Activated T-helper 1 cell treated with anti-CD3 and anti-CD28 coated beads, Interleukin-2, amount 50 U/mL, for 16 hours (primary cell): ENCODE measurements at places on chromosomes 2 and 18.

- DNase-seq, result no peak
These were observed 37.3 kb downstream of the PAX3 start for GRCh38 chr2:222261504-222261903.

DNA sequence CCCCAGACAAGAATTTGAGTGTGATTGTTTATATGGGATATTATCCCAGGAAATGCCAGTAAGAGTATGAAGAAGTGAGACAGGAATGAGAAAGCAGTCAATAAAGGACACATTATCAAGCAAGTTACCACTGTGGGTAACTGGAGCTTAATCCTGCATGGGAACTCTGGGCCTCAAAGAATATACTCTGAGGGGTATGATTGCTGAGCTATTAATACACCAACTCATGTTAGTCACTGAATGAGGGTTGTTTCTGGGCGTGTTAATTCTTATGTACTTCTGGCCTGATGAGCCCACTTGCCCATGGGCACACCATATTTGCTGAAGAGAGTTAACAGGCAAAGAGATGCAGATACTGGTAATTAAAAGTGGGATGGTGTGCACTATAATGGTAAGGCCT lies 26.6 kb upstream of the PAIP2B start:
- no peak for DNase-seq

- no peak for DNase-seq
These were observed at the start of gene ST6GAL2 for GRCh38 chr2:106885971-106886915. Gene ST6GAL2, minus strand, starts transcription at chr2:106886167. Its CDS starts 42,190 bp downstream, at chr2:106843977.

DNA sequence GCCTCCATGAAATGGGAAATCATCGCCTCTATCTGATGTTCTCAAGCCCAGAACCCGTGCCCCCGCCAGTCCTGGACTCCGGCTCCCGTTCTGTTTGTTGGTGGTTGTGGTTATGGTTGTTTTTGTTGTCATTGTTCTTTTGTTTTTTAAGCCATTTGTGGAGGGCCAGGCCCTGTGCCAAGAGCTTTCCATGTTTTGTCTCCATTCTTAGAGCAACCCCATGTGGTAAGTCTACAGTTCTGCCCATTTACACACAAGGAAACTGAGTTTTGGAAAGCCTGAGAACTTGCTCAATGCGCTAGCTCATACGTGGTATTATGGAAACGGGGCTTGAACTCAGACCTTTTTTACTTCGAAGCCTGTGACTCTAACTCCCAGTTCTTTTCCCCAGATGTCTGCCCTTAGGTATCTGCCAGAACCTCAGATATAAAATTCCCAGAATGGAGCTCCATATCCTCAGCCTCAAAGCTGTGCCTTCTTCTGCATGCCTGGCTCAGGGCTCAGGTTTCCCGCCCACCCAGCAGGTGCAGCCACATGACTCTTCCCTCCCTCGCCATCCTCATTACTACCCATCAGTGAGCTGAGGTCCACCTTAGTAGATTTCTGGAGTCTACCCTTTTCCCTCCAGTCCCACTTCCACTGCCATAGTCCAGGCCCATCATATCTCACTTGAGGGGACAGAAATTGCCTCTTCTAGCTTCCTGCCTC lies 194.1 kb downstream of the KLHL29 start:
- no peak for DNase-seq

- no peak for DNase-seq
These were observed 462.6 kb downstream of the SLC4A3 start for GRCh38 chr2:220090050-220090449.

- no peak for DNase-seq
These were observed 66.2 kb downstream of the STAT1 start for GRCh38 chr2:190947711-190948251.

- no peak for DNase-seq
These were observed 24.4 kb upstream of the TMEM182 start for GRCh38 chr2:102737431-102737830.

DNA sequence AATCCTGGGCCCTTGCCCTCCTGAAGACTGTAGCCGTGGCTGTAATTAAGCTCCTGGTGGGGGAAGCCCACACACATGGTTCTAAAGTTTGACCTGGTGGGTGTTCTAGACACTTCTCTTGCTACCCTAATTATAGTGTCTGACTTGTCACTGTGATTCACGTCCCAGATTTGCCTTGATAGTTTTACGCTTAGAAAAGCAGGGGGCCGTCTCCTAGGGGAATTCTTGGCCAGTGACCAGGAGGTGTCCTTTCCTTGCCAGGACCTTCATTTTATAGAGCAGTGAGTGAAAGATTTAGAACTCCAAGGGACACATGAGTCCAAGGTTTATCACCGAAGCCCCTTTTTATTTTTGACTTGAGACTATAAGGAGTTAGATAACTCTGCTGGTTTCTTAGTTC lies 9.0 kb downstream of the TMEM214 start:
- no peak for DNase-seq

- no peak for DNase-seq
These were observed 109.3 kb upstream of the CNGA3 start for GRCh38 chr2:98236935-98237334.

- no peak for DNase-seq
These were observed 519.8 kb upstream of the ZNF804A start for GRCh38 chr2:184078496-184078895.

GRCh38 chr2:590214-591175 lies 86.7 kb downstream of the TMEM18 start:
- DNase-seq, result no peak

GRCh38 chr2:72220170-72220569 lies 72.5 kb upstream of the CYP26B1 start:
- DNase-seq, result no peak

GRCh38 chr2:76984359-76984758 lies 537.8 kb downstream of the LRRTM4 start:
- no peak for DNase-seq

GRCh38 chr18:80179857-80180558 lies 67.3 kb downstream of the PARD6G start:
- DNase-seq, result no peak

GRCh38 chr2:235142601-235143000 lies 190.8 kb downstream of the SH3BP4 start:
- DNase-seq, result no peak

DNA sequence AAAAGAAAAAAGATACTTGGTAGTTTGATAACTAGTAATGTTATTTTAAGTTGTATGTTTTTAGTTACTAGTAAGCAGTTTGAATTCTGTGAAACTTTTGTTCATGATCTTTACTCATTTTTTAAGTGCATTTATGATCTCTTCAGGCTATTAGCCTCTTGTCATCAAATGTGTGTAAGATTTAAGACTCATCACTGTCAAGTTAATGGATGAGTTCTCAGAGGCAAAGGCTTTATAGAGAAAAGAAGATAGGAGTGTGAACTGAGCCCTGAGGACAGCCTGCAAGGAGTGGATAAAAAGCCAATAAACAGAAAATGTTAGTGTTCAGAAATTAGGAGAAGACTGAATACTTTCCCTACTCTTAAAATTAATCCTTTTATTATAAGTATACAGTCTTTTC lies 13.5 kb downstream of the NDUFV2 start:
- DNase-seq, result no peak

DNA sequence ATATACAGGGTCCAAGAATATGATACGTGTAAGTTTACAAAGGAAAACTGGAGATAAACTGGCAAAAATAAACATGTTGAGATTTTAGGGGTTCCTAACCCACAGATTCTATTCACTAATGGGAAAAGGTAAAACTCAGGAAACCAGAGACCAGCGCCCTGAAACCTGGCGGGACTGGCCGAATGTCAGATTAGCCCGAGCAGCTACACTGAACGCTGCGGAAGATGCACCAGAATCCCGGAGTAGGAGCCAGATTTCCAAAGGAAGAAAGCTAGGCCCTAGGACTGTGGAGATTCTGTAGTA lies 679 bp upstream of the WDR75 start:
- DNase-seq, result no peak

DNA sequence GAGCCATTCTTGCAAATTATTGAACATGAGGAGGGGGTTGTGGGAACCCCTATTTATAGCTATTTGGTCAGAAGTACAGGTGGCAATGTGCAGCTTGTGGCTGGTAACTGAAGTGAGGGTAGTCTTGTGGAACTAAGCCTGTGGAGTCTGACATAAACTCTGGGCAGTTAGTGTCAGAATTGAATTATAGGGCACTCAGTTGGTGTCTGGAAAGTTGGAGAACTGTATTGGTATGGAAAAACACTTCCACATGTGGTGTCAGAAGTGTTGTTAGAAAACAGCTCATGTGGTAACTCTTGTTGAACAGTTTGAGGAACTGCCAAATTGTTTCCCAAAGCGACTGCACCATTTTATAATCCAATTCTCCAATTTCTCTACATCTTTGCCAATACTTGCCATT lies 7.5 kb downstream of the RALBP1 start:
- no peak for DNase-seq

DNA sequence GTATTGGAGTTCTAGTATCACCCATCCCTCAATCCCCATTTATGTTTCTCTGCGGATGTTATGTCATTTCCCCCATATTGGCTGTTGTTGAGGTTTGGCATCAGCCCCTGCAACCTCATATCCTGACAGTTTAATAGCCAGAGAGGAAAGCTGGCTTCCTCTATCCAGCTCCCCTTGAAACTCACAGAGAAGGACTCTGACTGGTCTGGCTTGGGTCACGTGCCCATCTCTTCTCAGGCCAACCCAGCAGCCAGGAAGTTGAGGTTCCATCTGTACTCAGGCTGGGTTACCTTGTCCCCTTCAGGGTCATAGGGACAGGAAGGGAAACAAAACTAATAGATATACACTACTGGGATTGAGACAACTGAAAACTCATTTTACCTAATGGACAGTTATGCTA lies 148.0 kb upstream of the SLC14A2 start:
- no peak for DNase-seq

DNA sequence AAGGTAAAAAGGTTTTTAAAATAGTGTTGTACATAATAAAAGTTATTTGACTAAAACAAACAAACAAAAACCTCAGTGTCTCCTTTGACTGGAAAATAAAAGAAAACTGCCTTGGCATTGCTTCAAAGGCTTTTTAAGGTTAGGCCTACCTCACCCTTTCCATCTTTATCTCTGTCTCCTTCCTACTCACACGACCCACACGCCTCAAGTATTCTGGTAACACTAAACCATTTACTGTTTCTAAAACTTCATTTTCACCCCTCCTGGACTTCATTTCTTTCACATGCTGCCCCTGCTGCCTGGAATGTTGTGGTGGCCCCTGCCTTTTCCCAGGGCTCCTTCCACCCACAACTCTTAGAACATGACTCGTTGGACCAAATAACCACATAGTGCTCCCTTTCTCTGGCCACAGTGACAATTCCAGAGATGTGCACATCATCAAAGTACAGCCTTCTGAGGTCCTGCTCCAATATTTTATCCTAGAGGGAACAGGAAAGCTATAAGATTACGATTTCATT lies 54.0 kb downstream of the ERBB4 start:
- no peak for DNase-seq

GRCh38 chr18:80112624-80113248 lies 3.7 kb downstream of the ADNP2 start:
- DNase-seq, result no peak

- no peak for DNase-seq
These were observed 242.7 kb downstream of the CNTNAP5 start for GRCh38 chr2:124267794-124268193.

- DNase-seq, result peak; percentile 26
These were observed 1.6 kb upstream of the PSTPIP2 start for GRCh38 chr18:46073474-46074331.

- no peak for DNase-seq
These were observed 158.8 kb downstream of the ESCO1 start for GRCh38 chr18:21441670-21442069.

- no peak for DNase-seq
These were observed 246.1 kb downstream of the BCL2 start for GRCh38 chr18:63073481-63073880.

DNA sequence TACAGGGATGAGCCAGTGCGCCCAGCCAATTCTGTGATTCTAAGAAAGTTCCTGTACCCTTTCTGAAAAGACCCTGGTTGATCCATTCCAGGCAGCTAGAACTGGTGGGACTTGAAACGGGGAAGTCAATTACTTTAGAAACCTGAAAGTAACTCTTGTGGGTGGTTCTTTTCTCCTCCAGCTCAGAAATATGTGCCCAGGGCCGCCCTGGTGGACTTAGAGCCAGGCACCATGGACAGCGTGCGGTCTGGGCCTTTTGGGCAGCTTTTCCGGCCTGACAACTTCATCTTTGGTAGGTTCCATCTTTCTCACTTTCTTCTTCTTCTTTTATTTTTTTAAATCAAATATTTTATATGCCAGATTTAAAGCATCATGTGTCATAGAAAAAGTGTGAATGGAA lies 2.7 kb downstream of the TUBB6 start:
- DNase-seq, result no peak
